ENCODE measurements at places on chromosomes 6 and 20.

DNA sequence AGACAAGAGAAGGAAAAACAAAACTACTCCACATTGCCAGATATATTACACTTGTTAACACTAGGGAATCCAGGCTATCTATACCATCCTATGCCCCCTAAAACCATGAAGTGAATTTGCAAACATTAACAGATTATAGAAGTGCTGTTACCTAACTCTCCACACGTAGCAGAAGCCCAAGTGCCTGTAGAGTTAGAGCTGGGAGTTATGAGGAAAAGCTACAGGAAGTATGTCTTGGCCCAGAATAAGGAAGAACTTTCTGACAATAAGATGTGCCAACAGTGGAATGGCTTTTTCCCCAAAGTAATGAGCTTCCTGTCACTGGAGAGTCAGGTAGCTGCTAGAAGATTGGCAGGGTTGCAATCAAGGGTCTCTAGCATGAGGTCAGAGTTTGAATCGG, 32.5 kb downstream of the ADGRG6 start:
- DNase-seq: no peak

- no peak for DNase-seq
Measured at GRCh38 chr6:27168108-27168507, 79.4 kb upstream of the PRSS16 start.

DNA sequence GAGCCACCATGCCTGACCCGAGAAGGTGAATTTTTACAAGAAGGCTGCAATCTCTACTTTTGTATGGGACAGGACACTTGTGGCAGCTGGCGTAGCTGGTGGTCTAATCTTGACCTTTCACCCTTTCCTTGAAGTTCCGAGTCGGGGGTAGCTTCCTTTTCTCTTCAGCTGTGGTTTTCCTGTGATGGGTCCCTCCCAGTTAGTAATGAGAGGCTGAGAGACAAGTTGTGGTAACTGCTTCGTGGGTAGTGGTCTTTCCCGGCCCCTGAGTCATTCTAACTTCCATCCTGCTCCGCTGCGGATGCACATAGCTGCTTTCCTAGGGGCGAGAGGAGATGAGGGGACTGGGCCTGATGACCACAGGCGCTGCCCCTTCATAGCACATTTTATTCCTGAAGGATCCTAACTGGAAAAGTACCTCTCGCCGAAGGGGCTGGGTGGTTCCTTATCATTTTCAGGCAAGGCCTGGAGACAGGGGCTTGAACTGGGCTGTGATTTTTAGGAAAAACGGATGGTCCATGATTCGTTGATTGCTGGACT, 3.1 kb downstream of the SYNJ2 start:
- DNase-seq: no peak

DNA sequence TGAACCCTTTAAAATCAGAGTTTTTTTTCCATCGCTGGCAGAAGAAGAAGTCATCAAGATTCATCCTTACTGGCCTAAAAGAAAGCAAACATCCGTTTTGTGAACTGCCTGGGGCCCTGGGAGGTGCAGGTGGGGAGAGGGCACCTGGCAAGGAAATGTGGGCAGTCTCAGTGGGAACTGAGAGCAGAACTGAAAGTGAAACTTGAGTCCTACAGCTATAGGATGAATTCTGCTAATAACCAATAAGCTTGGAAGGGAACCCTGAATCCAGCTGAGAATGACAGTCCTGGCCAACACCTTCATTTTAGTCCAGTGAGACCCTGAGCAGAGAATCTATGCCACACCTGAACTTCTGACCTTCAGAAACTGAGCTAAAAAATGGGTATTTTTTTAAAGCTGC, 130.1 kb upstream of the ASCC3 start:
- DNase-seq: no peak

DNA sequence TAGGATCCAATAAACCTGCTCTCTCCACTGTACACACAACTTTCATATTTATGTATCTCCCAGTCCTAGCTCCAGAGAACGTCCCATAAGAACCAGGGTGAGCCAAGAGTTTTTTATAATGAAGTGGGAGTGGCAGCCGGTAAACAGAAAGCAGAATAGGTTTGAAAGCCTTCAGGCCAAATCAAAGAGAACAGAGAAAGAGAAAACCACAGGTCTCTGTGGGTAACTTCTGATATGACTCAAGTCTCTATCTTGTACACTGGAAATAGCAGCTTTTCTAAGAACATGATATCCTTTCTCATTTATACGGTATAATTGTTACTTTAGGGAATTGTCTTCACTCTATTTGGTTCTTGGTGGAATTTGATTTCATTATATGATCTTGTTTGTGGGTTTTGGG, 273.6 kb downstream of the PACRG start:
- DNase-seq: no peak

GRCh38 chr6:108476376-108476775, 84.3 kb upstream of the FOXO3 start:
- no peak for DNase-seq

- DNase-seq: peak; percentile 50
Measured at GRCh38 chr20:34069341-34070078, 42.5 kb downstream of the EIF2S2 start.

- DNase-seq: no peak
Measured at GRCh38 chr6:157879873-157880254, 56.8 kb downstream of the SNX9 start.

- DNase-seq: no peak
Measured at GRCh38 chr6:20159781-20160540, 52.3 kb downstream of the MBOAT1 start.

- no peak for DNase-seq
Measured at GRCh38 chr6:129902681-129903080, 41.6 kb upstream of the TMEM244 start.

DNA sequence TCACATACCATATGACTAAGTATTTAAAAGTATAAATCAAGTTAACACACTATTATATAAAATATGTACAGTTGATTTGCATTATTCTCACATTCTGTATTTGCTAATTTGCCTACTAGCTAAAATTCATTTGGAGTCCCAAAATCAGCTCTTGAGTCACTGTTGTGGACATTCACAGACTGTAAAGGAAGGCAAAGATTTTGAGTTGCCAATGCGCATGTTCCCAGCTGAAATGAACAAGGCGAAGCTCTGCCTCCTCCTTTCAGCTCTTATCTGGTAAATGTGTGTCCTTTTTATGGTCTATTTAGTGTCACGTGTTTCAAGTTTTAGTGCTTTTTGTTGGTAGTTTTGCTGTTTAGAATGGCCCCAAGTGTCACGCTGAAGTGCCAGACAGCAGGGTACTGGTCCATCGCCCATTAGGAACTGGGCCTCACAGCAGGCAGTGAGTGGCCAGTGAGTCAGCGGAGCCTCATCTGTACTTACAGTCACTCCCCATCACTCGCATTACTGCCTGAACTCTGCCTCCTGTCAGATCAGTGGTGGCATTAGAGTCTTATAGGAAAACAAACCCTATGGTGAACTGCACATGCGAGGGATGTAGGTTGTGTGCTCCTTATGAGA, 87.2 kb upstream of the ADTRP start:
- no peak for DNase-seq

- DNase-seq: no peak
Measured at GRCh38 chr20:19701429-19701828, 56.6 kb upstream of the RIN2 start.

GRCh38 chr20:49136817-49137571, 51.1 kb downstream of the STAU1 start:
- no peak for DNase-seq

DNA sequence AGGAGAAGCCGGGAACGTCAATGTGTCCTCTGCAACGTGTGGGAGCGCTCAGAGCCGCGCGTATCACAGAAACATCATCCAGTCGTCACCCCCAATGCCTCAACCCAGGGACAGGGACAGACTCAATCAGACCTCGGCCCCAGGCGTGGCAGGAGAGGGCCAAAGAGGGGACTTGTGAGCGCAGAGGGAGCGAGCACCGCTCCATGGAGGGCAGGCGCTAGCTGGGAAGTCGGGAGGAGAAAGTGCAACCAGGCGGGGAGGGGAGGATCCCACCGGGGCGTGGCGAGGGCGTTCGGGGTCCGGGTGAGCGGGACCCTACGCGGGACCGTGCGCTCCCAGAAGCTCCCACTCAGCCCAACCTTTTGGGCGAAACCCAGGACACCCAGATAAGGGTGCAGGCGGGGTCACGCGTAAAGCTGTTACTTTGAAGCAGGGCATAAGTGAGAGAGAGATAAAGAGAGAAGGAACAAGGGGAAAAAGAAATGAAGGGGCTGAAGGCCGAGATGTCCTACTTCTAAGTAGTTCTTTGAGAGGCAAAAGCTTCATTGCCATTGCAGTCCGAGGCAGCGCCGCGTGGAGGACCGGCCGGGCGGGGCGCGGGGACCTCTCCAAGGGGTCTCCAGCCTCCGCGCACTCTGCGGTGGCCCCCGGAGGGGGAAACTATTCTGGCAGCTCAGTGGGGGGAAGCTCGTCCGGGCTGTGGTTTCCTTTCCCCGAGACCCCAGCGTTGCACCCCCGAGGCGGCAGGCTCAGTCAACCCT, 862 bp upstream of the SOBP start:
- no peak for DNase-seq

DNA sequence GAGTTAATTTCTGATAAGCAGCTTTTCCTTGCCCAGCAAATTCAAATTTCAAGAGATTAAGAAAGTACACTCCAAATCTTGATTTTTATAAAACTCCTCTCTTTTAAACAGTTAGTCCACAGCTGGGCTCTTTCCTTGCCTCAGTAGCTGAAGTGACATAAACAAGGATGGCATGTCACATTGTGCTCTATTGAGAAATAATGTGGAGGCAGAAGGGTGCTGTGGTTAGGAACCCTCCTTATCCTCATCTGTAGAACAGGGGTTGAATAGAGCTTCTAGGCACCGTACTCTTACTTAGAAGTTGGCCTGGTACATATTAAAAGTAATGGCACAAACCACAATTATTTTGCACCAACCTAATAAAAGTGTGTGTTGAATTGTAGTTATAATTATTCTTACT, 70.3 kb downstream of the RSPO3 start:
- no peak for DNase-seq

DNA sequence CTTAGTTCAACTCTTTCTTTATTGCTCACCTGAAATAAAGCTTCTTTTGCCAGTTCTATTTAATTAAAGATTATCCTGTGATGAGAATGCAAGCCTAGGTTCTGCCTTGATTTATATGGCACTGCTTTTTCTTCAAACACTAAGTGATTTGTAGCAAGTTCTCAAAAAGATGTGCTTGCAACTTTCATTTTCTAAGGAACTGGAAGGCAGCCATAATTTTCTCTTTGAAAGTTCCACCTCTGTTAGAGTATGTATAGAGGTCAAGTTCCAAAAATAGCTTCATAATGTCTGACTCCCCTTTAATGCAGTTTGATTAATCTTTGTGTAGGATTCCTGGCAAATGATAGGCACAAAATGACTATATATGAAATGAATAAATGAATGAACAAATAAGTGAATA, 528.3 kb upstream of the FLRT3 start:
- DNase-seq: no peak

- no peak for DNase-seq
Measured at GRCh38 chr6:17928514-17929430, 58.7 kb downstream of the KIF13A start.

GRCh38 chr6:90397929-90398674, 101.5 kb upstream of the BACH2 start:
- DNase-seq: peak; percentile 69

All from activated CD4-positive, alpha-beta T cell treated with anti-CD3 and anti-CD28 coated beads, Interleukin-2, amount 50 U/mL, for 1 hour (primary cell).